Activated CD8-positive, alpha-beta memory T cell treated with anti-CD3 and anti-CD28 coated beads for 1 hour (primary cell): ENCODE measurements at places on chromosomes 1 and 21.

GRCh38 chr21:42781150-42781970, 98.0 kb downstream of the WDR4 start:
- no peak for DNase-seq

GRCh38 chr1:94866164-94866807, 46.1 kb downstream of the SLC44A3 start:
- DNase-seq = no peak

DNA sequence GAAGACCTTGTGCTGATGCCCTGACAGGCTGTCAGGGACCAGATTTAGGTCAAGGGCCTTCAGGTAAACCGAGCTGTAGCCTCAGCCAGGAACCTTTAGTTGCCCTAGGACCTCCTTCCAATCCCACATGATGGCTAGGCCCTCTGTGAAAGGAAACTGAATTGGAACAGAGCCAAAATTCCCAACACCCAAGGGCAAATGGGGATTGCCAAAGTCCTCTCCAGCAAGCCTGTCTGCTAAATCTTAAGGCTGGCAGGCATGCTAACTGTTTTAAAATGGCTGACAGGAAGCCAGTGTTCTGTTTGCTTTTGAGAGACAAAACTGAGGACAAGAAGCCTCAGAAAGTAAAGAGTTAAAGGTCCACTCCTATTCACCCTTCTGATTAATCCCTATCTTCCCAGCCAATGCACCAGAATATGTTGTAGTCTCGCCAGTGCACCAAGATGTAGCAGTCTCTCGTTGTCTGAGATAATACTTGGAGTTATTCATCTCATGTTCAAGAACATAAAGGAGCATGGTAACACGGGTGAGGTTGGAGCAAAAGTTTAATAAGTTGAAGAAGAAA, 35.1 kb downstream of the MSTO1 start:
- DNase-seq = no peak

- DNase-seq = no peak
Observed at GRCh38 chr21:42421018-42421793, 17.5 kb downstream of the UBASH3A start.

GRCh38 chr1:183720028-183720427, 66.9 kb upstream of the APOBEC4 start:
- no peak for DNase-seq

- DNase-seq = no peak
Observed at GRCh38 chr1:17309426-17310067, 1.6 kb downstream of the PADI4 start.

DNA sequence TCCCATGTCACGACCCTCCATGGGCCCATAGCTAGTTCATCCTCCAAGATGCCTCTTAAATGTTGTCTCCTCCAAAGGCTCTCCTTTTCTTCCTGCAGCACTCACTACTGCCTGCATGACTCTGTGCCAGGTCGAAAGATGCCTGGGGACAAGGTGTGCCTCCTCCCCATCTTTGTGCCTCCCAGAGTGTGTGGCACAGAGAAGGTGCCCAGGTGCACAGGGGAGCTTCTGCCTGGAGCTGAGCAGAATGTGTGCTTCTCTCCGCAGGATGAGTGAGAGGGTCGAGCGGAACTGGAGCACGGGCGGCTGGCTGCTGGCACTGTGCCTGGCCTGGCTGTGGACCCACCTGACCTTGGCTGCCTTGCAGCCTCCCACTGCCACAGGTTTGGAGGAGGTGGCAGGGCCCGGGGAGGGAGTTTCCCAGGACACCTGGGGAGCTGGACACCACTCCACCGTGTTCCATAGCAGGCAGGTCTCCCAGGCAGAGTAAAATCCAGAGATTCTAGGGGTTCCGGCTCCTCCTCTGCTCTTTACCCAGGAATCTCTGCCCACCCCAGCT, 6.9 kb upstream of the PPM1J start:
- no peak for DNase-seq

DNA sequence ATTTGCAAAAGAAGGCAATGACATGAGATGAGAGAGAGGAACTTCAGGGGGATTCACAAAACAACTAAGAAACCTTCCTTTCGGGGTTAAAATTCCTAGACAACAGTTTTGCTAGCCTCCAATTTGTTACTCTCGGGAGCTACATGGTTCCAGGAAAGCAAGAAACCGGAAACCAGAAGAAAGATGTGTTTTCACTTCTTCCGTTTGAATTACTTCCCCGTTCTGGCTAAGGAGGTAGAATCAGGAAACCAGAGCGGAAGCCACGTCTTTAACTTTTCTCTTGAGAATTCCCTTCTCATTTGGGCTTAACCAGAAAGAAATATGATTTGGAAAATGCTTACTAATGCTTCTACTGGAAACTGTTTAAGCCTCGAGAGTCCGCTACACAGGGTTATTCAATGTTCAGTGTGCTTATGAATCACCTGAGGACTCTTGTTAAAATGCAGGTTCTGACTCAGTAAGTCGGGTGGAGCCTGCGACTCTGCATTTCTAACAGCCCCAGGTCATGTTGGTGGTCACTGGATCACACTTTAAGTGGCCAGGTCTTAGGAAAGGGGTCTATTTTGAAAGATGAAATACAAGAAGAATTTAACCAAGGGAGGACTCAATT, 43.5 kb upstream of the MCOLN3 start:
- no peak for DNase-seq
